ENCODE measurements at places on chromosomes 1 and 21. TPM values are rescaled to one million over a fixed set of nuclear protein-coding genes. Genes with fewer than 3 reads are reported as not detected.
A peak's percentile ranks its signal among the peaks of the same experiment; 100 is the strongest.

NLRP3 gene
- total RNA-seq = 2.0 TPM

IVL gene
- total RNA-seq = not detected

SYT6 gene
- 0.17 TPM for total RNA-seq

OPRD1 gene
- not detected for total RNA-seq

NFASC gene
- not detected for total RNA-seq

HSD3B1 gene
- not detected for total RNA-seq

IGFN1 gene
- not detected for total RNA-seq

LCE1D gene
- total RNA-seq = not detected

TRIM67 gene
- total RNA-seq = not detected

SLAMF9 gene
- not detected for total RNA-seq

GRCh38 chr21:24759348-24760075 is 847.8 kb downstream of the MRPL39 start:
- no peak overlapping the region for H3K27ac ChIP-seq
- no peak overlapping the region for H3K4me3 ChIP-seq
- H3K4me1 ChIP-seq = no peaks in the 10 kb centered on the region
- DNase-seq = no peak

- no peaks in the 10 kb centered on the region for H3K4me1 ChIP-seq
- H3K27ac ChIP-seq = no peak overlapping the region
- DNase-seq = no peak
- H3K36me3 ChIP-seq = no peaks in the 10 kb centered on the region
- H3K27me3 ChIP-seq = no peaks in the 10 kb centered on the region
Observed at GRCh38 chr21:41659791-41660560, 106.9 kb downstream of the RIPK4 start.

DNA sequence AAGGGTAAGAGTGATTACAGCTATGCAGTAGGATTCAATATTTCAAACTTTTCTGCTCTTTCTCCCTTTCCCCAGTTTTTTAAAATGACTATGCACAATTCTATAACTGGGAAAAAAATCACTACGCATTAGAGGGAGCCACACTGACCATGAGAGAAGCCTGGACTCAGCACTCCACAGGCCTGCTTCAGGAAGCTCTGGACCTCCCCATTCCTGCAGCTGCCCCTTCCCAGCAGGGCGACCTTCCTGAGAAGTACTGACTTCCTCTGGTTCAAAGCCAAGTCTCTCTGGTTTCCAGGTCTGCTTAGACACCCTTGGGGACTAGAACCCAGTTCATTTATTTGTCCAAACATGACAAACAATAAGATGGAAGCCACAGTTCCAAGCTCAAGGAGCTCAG is 42.0 kb upstream of the CLSTN1 start:
- no peaks in the 10 kb centered on the region for H3K27me3 ChIP-seq
- H3K27ac ChIP-seq = no peak overlapping the region
- H3K4me3 ChIP-seq = no peak overlapping the region
- H3K36me3 ChIP-seq = peaks cover 7% of the 10 kb centered on the region

GRCh38 chr1:243597383-243597782 is 252.7 kb downstream of the AKT3 start:
- no peak for DNase-seq
- H3K27ac ChIP-seq = peak overlapping the region; percentile 78
- no peaks in the 10 kb centered on the region for H3K27me3 ChIP-seq
- no peak overlapping the region for H3K4me3 ChIP-seq
- peaks cover 35% of the 10 kb centered on the region for H3K4me1 ChIP-seq

- H3K27ac ChIP-seq = no peak overlapping the region
- no peaks in the 10 kb centered on the region for H3K27me3 ChIP-seq
- no peaks in the 10 kb centered on the region for H3K4me1 ChIP-seq
- DNase-seq = no peak
Observed at GRCh38 chr21:40162075-40162474, 294.8 kb downstream of the PCP4 start.

GRCh38 chr21:17002594-17003257 is 510.1 kb upstream of the CXADR start:
- no peak for DNase-seq
- H3K36me3 ChIP-seq = no peaks in the 10 kb centered on the region
- H3K4me1 ChIP-seq = no peaks in the 10 kb centered on the region
- no peaks in the 10 kb centered on the region for H3K27me3 ChIP-seq
- no peak overlapping the region for H3K4me3 ChIP-seq

DNA sequence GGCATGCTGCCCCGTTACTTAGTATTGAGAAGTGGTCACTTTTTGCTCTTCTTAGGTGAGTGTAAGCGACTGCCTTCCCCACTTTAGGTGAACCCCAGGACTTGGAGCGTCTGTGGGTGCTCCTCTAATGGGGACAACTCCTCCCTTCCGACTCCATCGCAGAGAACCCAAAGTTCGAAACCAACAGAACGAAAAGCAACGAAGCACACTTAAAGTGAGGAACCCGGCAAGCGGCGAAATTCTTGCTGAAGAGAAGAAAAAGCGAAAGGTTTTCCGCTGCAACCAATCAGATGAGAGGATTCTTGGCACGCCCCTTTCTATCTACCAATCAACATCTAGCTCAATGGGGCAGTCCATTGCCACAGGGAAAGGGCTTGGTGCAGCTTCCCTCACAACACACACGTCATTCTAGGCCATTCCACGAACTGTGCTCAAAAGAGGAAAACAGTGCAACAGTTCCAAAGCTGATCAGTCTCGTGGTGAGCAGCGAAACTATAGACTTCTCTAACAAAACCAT is 709 bp upstream of the SUCO start:
- peak overlapping the region; percentile 93 for H3K4me3 ChIP-seq
- peak overlapping the region; percentile 100 for H3K27ac ChIP-seq
- H3K36me3 ChIP-seq = no peaks in the 10 kb centered on the region

- no peaks in the 10 kb centered on the region for H3K36me3 ChIP-seq
- H3K4me1 ChIP-seq = no peaks in the 10 kb centered on the region
- no peak for DNase-seq
Observed at GRCh38 chr1:175090780-175091179, 23.1 kb downstream of the TNN start.

GRCh38 chr1:69814926-69815325 is 247.2 kb downstream of the LRRC7 start:
- no peak overlapping the region for H3K4me3 ChIP-seq
- DNase-seq = no peak
- no peaks in the 10 kb centered on the region for H3K27me3 ChIP-seq
- H3K36me3 ChIP-seq = no peaks in the 10 kb centered on the region

DNA sequence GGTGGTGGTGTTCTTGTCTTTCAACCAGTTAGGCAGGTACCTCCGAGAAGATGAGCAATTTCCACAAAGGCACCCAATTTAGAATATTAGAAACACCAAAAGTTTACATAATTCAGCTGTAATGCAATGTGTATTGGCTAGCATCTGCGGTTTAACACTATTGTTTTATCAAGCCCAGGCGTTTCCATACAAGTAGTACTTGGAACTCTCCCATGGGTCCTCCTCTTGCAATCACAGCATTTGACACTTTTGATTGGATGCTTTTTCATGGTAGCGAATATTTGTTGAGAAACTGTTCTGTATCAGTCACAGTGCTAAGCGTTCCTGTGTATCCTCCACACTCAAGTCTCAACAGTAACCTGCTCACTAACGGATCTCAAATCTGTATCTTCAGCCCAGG is 20.1 kb upstream of the MAP1LC3C start:
- H3K36me3 ChIP-seq = no peaks in the 10 kb centered on the region
- no peaks in the 10 kb centered on the region for H3K4me1 ChIP-seq
- H3K4me3 ChIP-seq = no peak overlapping the region
- H3K27ac ChIP-seq = no peak overlapping the region

DNA sequence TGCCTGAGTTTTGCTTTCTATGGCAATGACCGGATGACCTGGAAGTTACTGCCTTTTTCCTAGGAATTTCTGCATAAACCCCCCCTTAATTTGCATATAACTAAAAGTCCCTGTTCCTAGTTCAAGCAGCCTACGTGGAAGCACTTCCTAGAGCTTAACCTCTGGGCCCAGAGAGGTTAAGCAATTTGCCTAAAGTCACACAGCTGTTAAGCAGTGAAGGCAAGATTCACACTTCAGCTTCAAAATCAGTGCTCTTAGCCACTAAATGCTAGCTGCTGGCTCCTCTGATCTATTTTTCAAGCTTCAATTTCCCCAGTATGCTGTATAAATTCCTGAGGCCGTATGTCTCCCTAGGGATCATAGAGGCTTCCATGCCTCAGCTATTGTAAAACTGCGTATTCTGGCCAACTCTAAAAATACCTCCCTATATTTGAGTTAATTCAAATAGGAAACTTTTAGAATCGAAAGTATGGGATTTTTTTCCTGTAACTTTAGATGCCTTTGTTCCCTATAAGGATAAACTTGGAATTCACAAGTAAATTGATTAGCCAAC is 53.1 kb upstream of the CD5L start:
- no peak for DNase-seq
- H3K27ac ChIP-seq = no peak overlapping the region
- H3K27me3 ChIP-seq = no peaks in the 10 kb centered on the region
- H3K4me1 ChIP-seq = no peaks in the 10 kb centered on the region

DNA sequence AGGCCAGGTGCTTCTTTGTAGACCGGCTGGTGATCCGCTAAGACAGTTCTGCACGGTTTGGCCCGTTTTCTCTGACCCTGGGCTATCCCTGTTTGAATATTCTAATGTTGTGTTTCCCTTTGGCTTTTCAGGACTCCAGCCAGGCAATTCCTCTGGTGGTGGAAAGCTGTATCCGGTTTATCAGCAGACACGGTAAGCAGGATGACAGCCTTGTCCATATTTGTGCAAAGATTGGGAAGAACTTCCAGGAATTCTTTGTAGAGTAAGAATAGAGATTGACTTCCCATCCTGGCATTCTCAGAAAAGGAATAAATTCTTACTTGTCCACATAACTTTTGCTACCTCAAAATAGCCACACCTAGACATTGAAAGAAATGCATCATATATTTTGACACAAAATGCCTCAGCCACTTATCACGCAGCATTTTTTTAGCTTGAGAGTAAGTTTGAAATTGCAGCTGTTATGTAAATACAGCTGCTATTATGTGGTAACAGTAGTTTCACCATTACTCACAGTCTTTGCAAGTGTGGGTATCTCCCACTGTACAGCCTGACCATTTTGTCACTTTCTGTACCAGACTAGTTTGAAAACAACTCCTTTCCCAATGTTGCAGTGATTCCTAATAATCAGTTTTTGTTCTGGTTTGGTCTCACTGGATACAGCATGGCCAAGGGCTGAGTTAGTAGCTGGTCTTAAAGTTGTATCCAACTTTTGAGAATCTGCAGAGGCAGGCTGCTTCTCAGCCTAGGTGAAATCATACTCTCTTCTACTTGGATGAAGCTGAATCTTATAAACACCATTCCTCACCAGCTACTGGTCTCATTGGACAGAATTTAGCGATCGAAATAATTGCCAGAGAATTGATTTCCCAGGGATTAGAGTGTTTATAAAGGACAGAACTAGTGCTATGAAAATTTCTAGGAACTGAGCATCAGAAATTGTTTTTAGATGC is 40.0 kb upstream of the IKBKE start:
- H3K27me3 ChIP-seq = no peaks in the 10 kb centered on the region
- peaks cover 20% of the 10 kb centered on the region for H3K36me3 ChIP-seq
- H3K4me1 ChIP-seq = peaks cover 5% of the 10 kb centered on the region
- DNase-seq = no peak

GRCh38 chr1:106889059-106889458 is 167.4 kb upstream of the PRMT6 start:
- DNase-seq = no peak
- no peaks in the 10 kb centered on the region for H3K27me3 ChIP-seq
- H3K4me3 ChIP-seq = no peak overlapping the region
- no peak overlapping the region for H3K27ac ChIP-seq

DNA sequence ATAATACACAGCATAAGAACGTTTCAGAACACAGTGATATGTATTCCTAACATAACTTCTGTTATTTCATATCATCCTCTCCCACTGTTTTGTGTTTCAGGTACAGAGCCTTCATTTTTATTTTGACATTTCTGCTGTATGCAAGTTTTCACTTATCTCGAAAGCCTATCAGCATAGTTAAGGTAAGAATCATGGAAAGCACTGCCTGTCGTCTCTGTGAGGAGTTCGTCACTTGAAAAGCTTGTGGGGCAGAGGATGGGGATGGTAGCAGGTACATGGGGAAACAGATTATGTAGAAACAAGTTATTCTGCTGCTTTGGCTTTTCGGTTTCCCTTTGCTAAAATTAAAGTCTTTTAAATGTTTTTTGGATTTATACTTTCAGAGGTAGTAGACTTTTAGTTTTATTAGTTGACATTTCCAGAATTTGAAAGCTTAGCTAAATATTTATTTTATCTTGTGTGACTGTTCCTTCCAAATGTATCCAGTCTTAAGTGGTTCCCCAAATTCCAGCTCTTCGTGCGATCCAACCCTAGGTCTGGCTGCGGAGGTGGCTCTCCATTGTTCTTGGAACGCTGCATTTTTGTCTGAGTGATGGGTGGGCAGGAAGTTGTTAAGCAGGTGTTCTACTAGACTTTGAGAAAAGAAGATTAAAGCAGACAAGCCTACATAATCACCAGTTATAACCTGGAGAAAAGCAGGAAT is 12.2 kb downstream of the SLC37A1 start:
- DNase-seq = no peak
- no peak overlapping the region for H3K27ac ChIP-seq
- peaks cover 25% of the 10 kb centered on the region for H3K4me1 ChIP-seq
- no peaks in the 10 kb centered on the region for H3K27me3 ChIP-seq
- H3K36me3 ChIP-seq = peaks cover 19% of the 10 kb centered on the region
- no peak overlapping the region for H3K4me3 ChIP-seq

DNA sequence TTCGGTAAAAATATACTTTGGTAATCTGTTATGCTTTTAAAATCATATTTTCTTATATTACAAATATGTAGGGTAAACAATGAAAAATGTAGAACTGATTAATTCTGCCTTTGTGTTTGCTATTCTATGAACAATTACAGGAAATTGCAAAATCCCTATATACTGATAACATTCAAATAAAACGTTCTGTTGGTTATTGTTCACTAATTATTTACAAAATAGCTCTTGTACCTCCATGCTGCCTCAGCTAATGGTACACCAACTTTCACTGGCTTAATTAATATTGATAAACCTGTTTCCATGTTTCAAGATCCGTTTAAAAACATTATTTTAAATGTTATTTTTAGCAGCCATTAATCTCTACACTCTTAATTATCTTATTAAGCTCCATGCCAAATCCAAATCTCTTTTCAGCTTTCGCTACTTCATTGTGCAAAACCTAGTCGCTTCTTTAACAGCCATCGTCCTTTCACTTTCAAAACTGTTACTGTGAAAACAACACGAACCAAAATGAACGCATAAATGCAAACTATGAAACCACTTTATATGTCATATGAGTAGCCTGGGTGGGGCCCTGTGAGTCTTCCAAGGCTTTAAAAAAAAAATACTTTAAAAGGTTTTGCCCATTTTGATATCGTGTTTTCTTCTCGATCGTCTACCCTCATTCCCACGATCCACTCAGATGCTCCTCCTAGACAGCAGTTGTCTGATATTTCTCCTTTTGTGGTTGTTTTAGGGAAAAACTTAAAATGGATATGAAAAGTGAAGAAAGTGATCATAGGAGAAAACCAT is 807.1 kb downstream of the USP25 start:
- no peak overlapping the region for H3K4me3 ChIP-seq
- no peaks in the 10 kb centered on the region for H3K36me3 ChIP-seq
- no peaks in the 10 kb centered on the region for H3K27me3 ChIP-seq
- H3K27ac ChIP-seq = no peak overlapping the region
- DNase-seq = no peak
